ENCODE measurements at places on chromosomes 11 and 22.

GRCh38 chr11:122922893-122923292 is 40.3 kb downstream of the JHY start:
- DNase-seq = no peak

GRCh38 chr11:316891-317301 is 3.1 kb downstream of the IFITM1 start:
- no peak for DNase-seq

DNA sequence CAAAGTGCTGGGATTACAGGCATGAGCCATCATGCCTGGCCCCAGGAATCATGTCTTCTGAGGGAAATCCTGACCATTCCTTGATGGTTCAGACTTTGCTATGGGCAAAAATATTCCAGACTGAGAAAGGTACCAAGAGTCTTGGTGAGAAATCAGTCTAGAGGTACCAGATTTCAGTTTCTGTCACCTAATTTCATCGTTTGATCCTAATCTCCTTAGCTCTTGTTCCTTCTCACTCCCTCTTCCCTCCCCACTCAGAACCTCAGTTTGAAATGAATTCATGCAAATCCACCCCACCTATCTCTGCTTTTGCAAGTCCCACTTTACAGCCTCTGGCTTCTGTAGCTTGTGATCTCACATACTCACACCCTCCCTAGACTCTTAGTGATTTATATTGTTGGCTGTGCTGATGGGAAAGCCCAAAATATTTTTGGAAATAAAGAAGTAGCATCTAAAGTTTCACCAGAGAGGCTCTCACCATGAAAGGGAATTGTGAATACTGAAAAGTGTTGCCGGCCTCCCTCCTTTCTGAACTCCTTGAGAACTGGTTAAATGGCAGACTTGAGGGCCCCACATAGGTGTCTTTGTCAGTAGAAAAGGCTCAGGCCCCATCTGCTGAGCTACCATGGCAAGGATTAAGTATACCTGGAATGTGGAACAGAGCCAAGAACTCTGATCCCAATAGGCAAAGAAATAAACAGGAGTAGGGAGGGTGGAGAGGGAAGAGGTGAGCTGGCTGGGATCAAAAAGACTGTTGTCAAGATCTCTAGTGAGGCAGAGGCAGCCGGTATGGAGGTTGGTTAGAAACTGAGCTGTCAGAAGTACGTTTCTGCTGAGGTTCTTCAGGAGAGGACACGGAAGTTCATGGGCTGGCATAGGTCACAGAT is 190.5 kb upstream of the MTMR2 start:
- DNase-seq = no peak

GRCh38 chr22:42380769-42381551 is 51.2 kb downstream of the NFAM1 start:
- DNase-seq = no peak

DNA sequence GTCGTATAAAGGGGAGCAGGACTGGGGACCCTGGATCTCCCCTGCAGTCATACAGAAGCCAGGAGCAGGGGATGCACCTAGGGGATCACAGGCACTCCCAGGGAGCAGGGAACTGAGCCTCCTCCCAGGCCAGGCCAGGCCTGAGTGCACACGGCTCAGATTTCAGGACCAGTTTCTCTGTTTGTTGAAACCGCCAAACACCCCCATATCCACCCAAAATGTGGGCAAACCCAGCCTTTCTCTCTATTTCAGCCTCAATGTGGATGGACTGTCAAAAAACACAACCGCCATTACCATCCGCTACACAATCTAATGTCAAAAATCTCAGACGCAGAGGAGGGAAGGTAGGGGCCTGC is 17.5 kb downstream of the MN1 start:
- no peak for DNase-seq

DNA sequence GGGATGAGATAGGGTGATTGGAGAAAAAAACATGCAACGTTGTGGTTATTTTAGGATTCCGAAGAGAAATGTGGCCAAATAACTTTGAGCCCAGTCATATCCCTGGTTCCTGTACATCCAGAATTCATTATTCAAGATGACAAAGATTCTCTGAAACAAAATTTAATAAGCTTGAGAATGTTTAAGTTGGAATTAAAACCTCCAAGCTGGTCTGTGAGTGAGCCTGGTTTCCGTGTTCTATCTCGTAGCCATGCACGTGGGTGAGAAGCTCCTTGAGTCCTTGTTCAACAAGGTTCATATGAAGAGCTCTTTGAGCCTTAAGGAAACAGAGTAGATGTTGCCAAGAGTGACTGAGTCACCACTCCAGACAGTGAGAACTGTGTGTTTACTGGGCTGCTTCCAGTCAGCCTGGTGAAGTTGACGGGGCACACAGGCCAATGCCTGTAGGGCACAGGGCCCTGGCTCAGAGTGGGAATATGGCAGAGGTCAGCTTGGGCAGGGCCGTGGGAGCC is 206.5 kb downstream of the NAV2 start:
- DNase-seq = no peak

- DNase-seq = no peak
These were observed 92.5 kb downstream of the APIP start for GRCh38 chr11:34823639-34824038.

DNA sequence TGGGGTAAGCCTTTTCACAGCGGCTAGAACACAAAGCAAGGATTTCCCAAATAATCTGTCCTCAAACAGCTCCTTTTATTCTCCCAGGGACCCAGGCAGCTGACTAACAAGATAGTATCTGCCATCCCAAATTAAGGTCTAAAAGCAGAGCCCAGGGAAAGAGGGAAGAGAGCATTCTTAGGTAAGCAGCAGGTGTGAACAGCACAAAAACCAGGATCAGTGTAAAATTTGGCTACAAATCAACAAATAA is 79.9 kb downstream of the RBMXL2 start:
- DNase-seq = no peak

GRCh38 chr11:16744128-16744725 is 5.8 kb downstream of the C11orf58 start:
- DNase-seq = no peak

DNA sequence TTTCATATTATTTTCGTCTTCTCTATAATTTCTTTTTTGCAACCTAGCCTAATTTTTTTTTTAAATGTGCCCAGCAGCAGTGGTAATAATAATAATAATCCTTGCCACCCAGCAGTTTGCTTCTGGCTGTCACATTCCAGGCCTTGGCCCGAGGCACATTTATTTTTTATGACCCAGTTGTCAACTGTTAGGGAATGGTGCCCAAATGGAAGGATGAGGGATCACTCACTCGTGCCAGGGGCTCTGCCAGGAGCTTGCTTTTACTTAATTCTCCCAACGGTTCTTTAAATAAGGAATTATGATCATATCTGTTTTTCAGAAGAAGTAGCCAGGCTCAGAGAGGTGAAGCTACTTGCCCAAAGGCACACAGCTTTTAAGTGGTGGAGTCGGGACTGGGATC is 49.6 kb downstream of the MYO18B start:
- DNase-seq = no peak

GRCh38 chr11:29780756-29781155 is 236.1 kb downstream of the KCNA4 start:
- DNase-seq = no peak

GRCh38 chr11:79062814-79063762 is 377.7 kb downstream of the TENM4 start:
- no peak for DNase-seq

DNA sequence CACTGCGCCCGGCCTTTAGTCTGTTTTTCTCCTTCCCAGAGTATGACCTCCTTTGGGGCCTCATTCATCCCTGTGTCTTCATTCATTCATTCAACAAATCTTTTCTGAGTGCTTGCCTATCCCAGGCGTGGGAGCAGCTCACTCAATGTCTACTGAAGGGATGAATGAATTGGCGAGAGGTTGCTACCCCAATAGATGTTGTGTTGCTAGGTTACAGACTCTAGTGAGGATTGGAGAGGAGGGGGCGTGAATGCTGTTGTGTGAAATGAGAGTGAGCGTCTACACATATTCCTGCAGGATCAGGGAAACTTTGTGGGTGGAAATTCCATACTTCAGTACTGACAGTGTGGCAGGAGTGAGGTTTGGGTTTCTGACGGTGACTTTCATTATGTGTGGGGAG is 55.5 kb upstream of the EP300 start:
- no peak for DNase-seq

- no peak for DNase-seq
These were observed 101.8 kb downstream of the USP35 start for GRCh38 chr11:78290293-78291176.

GRCh38 chr11:62553080-62553838 is 6.7 kb upstream of the AHNAK start:
- no peak for DNase-seq

GRCh38 chr11:94326947-94327346 is 22.6 kb downstream of the IZUMO1R start:
- DNase-seq = no peak

DNA sequence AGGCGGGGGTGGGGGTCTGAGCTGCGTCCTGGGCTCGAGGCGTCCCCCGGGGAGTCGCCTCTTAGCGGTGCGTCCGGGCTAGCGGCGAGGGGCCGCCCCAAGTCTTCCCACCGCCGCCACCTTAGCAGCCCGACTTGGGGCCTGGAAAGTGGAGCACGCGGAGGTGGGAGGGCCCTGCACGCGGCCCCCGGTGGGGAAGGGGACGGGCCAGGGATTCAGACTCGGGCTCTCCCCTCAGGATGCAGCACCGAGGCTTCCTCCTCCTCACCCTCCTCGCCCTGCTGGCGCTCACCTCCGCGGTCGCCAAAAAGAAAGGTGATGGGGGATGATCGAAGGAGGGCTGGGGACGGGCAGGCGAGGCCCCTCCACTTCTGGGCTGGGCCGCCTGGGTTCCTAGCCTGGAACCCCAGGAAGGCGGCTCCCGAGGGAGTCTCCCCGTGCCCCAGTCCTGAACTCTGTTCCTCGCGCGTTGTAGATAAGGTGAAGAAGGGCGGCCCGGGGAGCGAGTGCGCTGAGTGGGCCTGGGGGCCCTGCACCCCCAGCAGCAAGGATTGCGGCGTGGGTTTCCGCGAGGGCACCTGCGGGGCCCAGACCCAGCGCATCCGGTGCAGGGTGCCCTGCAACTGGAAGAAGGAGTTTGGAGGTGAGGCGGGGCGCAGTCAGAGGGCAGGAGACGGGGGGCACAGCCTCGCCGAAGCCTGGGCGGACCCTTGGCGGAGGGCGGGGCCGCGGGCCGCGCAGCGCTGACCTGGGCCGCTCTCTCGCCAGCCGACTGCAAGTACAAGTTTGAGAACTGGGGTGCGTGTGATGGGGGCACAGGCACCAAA is 563 bp downstream of the MDK start:
- no peak for DNase-seq

GRCh38 chr11:60951904-60952741 is at the start of gene SLC15A3:
TSS of gene SLC15A3 (minus strand) at chr11:60952176. CDS start at chr11:60951551, 625 bp downstream.
- no peak for DNase-seq

GRCh38 chr22:19626042-19626587 is 88.2 kb upstream of the SEPTIN5 start:
- no peak for DNase-seq

DNA sequence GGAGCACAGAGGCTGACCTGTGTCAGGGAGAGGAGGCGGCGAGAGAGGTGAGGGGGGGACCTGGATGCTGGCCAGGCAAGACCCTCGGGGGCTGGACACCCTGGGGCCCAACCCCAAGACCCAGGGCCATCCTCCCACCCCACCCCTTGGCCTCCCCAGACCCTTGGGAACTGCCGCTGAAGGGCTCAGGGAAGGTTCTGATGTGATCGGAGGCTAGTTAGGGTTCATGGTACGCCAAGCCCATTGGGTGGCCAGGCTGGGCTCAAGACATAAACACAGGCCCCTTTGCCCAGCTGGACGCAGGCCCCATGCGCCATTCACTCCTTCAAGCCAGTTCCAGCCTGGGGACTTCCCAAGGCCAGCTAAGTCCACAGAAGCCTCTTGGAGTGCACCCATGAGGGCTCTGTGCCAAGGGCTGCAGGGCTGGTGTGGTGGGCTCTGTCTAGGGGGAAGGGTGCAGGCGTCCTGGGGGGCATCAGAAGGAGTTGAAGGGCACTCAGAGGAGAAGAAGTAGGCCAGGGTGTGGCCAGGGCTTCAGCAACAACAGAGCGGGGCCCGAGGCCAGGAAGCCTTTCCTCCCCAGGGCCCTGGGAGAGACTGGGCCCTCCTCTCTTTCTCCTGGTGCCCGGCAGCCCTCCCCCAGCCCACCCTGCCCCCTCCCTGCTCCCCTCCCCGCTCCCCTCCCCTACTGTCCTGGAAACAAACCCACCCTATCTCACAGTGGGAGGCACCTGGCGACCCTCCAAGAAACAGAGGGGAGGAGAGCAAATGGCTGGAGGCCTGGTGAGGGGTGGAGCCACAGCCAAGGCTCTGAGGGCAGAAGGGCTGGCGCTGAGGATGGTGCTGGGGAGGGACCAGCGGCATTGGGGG is 12.9 kb downstream of the TSPAN32 start:
- no peak for DNase-seq

DNA sequence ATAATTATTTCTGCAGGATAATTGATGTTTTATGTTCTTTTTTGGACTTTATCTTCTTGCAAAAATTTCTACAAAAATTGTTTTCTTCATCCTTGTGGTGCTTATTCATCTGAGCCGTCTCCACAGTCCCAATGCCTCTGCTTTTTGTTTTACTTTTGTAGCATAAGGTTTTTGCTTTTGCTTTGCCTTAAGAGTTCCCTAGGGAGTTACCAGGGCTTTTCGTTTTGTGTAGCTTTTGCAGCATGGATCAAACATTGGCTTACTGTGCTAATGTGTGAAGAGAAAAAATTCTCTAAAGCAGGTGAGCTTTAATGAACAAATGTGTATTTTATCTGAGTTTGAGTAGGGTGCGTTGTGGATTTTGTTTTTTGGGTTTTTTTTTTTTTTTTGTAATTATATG is 11.8 kb downstream of the XBP1 start:
- no peak for DNase-seq

DNA sequence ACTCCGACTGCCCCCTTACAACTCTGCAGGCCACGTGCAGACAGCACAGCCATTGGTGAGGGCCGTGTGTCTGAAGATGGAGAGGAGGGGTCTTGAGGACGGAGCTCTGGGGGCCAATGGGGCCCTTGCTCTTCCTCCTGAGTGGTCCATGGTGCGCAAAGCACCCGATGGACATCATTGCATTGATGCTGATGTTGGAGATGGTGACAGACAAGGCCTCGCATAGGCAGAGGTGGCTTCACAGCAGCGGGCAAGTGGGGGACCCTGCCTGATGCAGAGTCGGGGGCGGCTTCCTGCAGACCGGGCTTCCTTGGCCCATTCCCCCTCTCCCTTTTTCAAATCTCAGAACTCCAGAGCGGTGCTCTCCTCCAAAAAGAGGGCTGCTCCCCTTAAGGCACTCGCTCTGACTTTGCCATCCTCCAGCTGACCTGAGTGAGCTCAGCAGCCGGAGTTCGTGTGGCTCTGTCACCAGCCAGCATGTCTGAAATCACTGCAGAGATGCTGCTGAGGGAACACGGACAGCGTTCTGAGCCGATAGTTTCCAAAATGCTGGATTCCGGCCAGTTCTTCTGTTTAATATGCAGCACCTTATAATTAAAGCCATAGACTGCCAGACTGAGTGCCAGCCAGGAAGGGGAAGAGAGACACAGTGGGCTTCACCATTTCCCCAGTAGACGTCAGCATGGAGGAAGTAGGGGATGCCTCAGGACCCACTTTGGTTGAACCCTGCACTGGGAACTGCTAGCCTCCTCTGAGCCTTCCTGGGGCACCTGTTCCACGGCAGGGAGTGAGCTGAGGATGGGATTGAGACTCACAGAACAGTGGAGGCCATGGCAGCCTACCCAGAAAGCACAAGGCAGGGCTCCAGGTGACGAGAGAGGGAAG is 278.2 kb downstream of the BRD1 start:
- DNase-seq = no peak
